ENCODE measurements at places on chromosomes 1 and 21.

DNA sequence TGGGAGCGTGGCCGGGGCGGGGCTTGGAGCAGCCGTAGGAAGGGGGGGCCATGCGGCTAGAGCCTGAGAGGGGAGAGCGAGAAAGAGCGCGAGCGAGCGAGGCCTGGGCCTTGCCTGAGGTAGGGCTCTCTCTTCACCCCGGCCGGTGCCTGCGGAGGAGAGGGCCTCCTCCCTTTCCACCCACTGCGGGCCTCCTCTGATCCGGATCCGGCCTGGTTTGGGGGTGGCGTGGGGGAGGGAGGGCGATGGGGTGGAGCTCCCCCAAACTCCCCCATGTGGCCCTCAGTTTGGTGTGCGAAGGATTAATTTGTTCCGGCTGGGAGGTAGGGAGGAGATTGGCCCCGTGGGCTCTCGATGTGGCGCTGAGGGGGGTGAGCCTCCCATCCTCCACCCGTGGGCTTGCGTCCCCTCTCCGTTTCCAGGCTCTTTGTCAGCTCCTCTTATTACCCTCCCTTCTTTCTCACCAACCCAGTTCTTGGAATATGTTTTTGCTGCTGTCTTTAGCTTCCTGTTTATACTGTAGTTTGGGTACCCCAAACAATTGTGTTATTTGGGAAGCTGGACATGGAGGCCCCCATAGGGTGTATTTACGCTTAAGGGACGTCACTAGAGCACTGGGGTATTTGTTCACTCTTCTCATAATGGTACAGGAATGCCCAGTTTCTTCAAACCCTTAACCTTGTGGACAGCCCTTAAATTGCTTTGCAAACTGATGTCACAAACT, 685 bp downstream of the UBAP2L start:
- peak; percentile 34 for DNase-seq

GRCh38 chr1:167425482-167425881, 92.8 kb downstream of the CD247 start:
- no peak for DNase-seq

GRCh38 chr1:234934611-234935033, 194.0 kb downstream of the TOMM20 start:
- no peak for DNase-seq

DNA sequence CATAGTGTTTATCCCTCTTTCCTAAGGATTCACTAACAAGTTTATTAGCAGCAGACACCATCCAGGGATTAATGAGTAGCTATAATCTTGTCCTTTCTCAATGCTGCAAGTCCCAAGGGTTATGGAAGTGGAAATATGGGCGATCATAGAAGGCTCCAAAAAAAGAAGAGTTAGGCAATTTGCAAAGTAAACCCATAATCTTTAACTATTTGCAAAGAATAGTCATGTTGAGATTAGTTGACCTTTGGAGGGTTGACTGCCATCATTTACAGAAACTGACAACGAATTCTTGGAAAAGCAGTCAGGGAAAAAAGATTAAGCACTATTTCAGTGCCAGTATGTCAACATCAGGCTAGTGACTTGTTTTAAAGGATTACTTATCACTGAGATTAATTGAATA, 169.9 kb downstream of the KCNT2 start:
- no peak for DNase-seq

- DNase-seq: no peak
Observed at GRCh38 chr1:14259191-14259757, 339.2 kb upstream of the KAZN start.

GRCh38 chr1:54240741-54241335, 40.9 kb downstream of the MRPL37 start:
- DNase-seq: no peak

- no peak for DNase-seq
Observed at GRCh38 chr1:198267921-198268320, 111.1 kb downstream of the NEK7 start.

DNA sequence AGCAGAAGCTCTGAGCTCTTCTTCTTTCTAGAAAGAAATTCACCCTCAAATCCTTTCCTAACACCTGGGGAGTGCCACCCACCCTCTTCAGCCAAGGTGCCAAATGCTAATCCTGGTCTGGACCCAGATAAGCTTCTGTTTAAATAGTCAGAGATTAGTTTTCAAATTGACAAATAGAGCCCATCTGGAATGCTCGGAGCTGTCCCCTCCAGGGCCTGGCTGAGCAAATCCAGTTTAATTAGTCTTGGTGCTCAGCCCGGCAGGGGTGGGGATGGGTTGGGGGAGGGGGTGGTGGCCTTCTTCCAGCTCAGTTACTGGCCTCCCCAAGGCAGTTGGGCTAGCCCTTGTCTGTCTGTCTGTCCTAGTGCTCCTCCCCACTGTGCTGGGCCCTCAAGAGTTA, 269.5 kb downstream of the GRIK3 start:
- DNase-seq: no peak

- DNase-seq: peak; percentile 45
Observed at GRCh38 chr1:93814059-93814794, 64.8 kb downstream of the DNTTIP2 start.

DNA sequence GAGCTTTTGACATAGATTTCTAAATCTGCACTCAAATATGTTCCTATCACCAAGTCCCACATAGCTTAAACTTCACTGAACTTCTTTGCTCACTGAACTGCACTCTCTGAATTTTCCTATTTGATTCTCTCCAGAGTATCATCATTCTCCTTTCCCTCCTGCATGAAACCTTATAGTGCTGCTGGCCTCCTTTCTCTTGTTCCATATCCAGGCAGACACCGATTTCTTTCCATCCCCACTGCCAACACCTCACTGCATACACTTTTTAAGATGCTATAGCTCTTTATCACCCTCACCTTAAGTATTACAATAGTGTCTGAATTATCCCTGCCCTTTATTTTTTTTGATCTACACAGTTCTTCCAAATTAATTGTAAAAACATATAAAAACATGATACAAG, 3.1 kb upstream of the TRIM45 start:
- DNase-seq: no peak
